ENCODE measurements at places on chromosomes 12 and 14.

DNA sequence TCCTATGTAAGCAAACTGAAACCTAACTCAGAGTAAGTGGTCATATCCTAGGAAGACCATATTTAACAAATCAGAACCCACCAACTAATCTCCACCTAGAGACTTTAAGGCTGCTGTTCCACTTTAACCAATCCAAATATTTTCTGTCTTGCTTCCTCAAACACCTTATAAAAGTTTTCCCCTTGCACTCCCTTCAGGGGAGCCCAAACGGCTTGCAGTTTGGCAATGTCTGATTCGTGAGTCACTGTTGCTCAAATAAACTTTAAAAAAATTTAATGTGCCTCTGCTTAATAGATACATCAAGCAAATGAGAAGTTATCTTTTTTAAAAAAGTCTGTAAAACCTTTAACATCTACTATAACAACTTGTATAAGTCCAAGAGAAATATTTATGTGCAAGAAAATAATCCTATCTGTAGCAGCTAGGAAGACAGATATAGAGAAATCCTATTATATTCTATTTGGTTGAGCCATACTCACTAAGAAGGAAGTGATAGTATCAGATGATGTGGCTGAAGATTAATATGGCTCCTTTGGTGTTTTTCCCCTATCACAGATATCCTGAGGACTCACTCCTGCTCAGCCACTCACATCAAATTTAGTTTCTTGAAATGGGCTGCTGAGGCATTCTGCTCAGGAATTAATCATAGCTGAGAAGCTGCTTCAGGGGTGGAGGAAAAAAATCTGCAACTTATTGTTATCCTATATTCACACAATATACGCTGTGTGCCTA lies 65.1 kb upstream of the DUSP6 start:
- no peak for DNase-seq

- DNase-seq, result no peak
Observed at GRCh38 chr12:64618953-64619590, 8.8 kb downstream of the RASSF3 start.

DNA sequence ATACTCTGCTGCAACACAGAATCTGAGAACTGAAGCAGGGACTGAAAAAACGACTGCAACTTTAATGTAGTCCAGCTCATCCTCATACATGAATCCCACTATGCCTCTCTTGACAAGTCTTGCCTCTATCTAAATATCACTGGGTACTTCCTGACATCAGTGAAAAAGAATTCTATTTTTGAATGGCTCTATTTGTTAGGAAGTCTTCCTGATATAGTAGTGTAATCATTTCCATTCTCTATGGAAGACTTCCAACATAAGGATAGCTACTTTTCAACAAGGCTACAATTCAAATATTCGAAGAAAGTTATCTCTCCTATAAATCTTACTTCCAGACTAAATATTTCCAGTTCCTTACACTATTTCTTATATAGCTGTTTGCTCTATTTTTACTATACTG lies 167.5 kb downstream of the MDGA2 start:
- DNase-seq, result peak; percentile 12

DNA sequence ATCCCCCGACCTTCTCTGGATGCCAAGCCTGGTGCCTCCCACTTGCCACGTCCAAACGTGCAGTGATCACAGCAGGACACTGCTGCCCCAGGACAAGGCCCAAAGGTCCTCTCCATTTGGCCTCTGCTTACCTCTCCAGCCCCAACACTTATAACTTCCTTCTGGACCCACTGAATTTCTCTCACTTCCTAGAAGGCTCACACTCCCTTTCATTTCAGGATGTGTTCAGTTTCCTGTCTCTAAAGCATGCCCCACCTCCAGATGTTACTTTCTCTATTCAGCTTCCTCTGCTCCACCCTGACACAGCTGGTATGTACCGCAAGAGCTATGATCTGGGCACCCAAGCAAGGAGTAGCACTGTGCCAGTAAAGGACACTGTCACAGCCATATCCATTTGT lies 33.0 kb downstream of the CDKL1 start:
- no peak for DNase-seq
